ENCODE measurements at places on chromosomes 12 and 14.

GRCh38 chr12:79884401-79885006 lies 50.4 kb downstream of the PPP1R12A start:
- DNase-seq = no peak

- DNase-seq = no peak
Observed at GRCh38 chr12:64612843-64613242, 2.5 kb downstream of the RASSF3 start.

- no peak for DNase-seq
Observed at GRCh38 chr14:88895116-88895515, 70.7 kb downstream of the TTC8 start.

DNA sequence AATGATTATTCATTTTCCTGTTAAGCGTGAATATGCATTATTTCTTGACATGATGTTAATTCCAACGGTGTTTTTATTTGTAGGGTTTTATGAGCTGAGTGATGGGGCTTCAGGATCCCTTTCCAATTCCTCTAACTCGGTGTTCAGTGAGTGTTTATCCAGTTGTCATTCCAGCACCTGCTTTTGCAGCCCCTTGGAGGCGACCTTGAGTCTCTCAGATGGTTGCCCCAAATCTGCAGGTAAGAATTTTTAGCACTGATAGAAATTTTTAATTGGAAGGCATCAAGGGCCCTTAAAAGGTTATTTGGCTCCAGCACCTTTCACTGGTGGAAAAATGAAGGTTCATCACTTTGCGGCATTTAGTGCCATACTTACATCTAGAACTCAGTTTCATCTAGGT lies 3.7 kb downstream of the DACT1 start:
- DNase-seq = no peak

- DNase-seq = no peak
Observed at GRCh38 chr14:105126126-105126980, 42.2 kb downstream of the JAG2 start.
